ENCODE measurements at places on chromosomes 4 and X. TPM values are rescaled to one million over a fixed set of nuclear protein-coding genes. Genes with fewer than 3 reads are reported as not detected.

The YY2 gene
- 2.7 TPM for polyA plus RNA-seq

The TREX2 gene
- polyA plus RNA-seq = not detected

The RNF212 gene
- polyA plus RNA-seq = 0.39 TPM

The PCDH18 gene
- polyA plus RNA-seq = not detected

The XKRX gene
- polyA plus RNA-seq = not detected

The HTR2C gene
- polyA plus RNA-seq = 0.36 TPM

The FMR1NB gene
- not detected for polyA plus RNA-seq

The CSAG1 gene
- 0.86 TPM for polyA plus RNA-seq

The ZNF185 gene
- polyA plus RNA-seq = not detected

The TLR10 gene
- 0.27 TPM for polyA plus RNA-seq

The GPR50 gene
- not detected for polyA plus RNA-seq

The P2RY8 gene
- polyA plus RNA-seq = not detected

The KIF4A gene
- polyA plus RNA-seq = 0.07 TPM

The WWC2 gene
- polyA plus RNA-seq = 10.5 TPM

The AVPR2 gene
- polyA plus RNA-seq = not detected

The RAB40AL gene
- not detected for polyA plus RNA-seq

The IDH3G gene
- 95.3 TPM for polyA plus RNA-seq

The RRH gene
- 0.89 TPM for polyA plus RNA-seq

The ITM2A gene
- 6.3 TPM for polyA plus RNA-seq

The TCEANC gene
- 6.1 TPM for polyA plus RNA-seq

The HS6ST2 gene
- 53.7 TPM for polyA plus RNA-seq

The GAGE12H gene
- polyA plus RNA-seq = not detected

The ARL9 gene
- 65.9 TPM for polyA plus RNA-seq

The ARAP2 gene
- 240 TPM for polyA plus RNA-seq

The ENOPH1 gene
- 167 TPM for polyA plus RNA-seq
